CD4-positive, alpha-beta T cell treated with Interleukin-6 at 100 ng/mL for 8 hours (primary cell): ENCODE measurements at places on chromosomes 2 and 18.

DNA sequence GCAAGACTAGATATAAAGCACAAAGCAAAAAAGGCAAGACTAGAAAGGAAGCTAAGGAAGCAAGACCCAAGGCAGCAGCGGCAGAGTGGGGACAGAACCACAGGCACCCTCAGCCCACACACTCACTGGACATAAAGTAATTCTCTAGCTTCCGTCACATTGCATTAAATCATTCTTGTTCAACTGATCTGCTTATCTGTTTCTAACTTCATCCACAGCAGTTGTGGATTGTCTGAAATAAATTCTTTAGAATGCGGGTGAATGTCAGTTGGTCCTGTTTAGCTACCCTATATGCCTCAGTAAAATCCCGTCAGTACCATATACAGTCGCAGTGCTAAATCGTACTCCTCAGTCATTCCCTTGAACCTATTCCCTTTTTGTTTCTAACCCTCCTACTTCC lies 183.2 kb upstream of the SLC39A10 start:
- DNase-seq: no peak

DNA sequence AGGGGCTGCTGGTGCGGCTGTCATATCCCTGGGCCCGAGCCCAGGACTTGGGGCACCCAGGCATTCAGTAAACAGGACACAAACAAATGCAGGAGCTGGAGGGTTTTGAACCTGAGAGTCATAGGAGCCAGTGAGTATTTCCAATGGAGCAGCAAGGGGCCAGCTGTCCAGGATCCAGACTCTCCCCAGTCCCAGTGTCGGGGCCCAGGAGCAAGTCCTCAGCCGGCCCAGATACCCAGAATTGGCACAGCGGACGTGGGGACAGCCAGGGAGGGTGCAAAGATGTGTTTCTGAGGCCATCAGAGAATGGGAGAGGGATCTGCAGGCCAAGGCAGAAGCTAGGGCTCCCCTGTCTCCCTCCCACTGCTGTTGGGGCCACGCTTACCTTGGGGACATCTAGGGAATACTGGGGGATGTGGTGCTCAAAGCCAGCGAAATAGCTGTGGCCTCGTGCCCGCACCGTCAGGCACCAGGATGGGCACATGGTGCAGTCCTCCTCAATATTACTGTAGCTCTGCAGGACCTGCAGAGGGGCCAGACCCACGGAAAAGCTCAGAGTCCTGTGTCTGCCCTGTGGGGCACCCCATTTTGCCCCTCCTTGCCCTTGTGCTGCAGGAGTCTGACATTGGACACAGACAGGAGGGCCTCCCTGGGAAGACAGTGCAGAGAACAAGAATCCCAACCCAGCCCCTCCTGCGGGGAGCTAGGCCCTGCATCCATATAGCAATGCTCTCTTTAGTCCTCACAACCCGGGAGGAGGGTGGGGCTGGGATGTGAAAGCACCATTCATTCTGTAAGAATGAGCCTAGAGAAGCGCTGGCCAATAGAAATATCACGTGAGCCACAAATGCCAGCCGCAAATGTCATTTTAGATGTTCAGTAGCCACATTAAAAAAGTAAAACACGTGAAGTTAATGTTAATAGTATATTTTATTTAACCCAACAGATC lies 15.4 kb downstream of the CFAP65 start:
- DNase-seq: no peak

GRCh38 chr18:34397286-34397896 lies 172.7 kb upstream of the NOL4 start:
- no peak for DNase-seq

- no peak for DNase-seq
Measured at GRCh38 chr2:64727843-64728463, 74.2 kb upstream of the SERTAD2 start.

DNA sequence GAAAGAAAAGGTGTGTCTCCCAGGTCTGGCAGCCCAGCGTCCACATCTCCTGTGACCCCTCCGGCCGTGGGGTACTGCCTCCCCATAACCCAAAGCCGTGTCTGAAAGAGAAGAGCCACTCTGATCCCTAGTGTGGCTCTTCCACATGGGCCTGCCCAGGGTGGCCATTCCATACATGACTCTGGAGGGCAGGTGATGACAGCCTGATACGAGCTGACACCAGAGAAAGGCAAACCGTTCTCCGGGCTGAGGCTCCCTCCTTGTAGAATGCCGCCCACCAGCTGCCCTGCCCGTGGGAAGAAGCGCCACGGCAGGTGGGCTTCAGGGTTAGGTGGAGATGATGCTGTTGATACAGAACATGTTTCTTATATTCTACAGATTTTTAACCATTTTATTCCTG lies 451.6 kb upstream of the SALL3 start:
- DNase-seq: no peak

- no peak for DNase-seq
Measured at GRCh38 chr2:237997521-237997920, 30.7 kb downstream of the UBE2F start.

DNA sequence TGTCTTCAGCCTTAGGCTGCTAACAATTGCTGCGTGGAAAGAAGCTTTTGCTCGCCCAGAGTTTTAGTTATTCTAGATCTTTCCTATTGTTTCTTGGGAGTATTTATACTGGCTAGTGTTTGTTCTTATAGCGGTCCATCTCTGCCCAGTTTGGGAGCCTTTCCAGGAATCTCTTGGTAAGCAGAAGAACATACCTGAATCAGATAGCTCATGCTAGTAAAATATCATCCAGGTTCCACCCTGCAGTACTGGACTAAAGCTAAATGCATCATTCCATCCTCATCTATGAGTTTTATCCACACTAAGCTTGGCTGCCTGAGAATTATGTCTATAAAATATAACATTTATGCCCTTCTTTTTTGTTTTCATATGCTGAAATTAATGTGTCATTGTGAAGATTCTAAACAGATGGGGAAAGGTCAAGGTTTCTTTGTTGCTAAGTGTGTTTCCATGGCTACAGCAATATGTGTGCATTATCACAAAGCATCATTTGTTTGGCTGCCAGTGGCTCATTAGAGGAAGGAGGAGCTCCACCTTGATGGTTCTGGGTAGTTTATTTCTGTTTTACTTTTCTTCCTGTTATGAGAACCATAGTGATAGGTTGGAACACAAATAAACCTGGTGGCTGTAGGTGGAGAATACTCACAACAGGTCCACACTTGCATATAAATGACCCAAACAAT lies 182.8 kb downstream of the PIK3C3 start:
- DNase-seq: no peak

GRCh38 chr2:45373534-45373933 lies 237.5 kb downstream of the SRBD1 start:
- DNase-seq: no peak

DNA sequence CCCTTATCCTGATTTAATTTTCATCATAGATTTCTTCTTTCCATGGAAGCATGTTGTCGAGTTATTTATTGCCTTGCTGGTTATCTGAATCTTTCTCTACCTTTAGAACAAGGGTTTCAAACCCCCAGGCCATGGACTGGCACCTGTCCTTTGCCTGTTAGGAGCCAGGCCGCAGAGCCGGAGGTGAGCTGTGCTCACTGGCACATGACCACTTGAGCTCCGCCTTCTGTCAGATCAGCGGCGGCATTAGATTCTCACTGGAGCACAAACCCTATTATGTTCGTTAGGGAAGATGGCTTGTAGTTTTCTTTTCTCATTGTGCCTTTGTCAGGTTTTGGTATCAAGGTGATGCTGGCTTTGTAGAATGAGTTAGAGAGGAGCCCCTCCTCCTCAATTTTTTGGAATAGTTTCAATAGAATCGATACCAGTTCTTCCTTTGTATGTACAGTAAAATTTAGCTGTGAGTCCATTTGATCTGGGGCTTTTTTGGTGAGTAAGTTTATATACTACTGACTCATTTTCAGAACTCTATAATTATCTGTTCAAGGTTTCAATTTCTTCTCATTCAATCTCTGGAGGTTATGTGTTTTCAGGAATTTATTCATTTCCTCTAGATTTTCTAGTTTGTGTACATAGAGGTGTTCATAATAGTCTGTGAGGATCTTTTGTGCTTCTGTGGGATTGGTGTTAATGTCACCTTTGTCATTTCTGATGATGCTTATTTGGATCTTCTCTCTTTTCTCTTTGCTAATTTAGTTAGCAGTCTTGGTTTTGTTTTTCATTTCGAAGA lies 668.0 kb upstream of the FAM98A start:
- no peak for DNase-seq

GRCh38 chr18:62325806-62326645 lies 916 bp downstream of the TNFRSF11A start:
- no peak for DNase-seq

DNA sequence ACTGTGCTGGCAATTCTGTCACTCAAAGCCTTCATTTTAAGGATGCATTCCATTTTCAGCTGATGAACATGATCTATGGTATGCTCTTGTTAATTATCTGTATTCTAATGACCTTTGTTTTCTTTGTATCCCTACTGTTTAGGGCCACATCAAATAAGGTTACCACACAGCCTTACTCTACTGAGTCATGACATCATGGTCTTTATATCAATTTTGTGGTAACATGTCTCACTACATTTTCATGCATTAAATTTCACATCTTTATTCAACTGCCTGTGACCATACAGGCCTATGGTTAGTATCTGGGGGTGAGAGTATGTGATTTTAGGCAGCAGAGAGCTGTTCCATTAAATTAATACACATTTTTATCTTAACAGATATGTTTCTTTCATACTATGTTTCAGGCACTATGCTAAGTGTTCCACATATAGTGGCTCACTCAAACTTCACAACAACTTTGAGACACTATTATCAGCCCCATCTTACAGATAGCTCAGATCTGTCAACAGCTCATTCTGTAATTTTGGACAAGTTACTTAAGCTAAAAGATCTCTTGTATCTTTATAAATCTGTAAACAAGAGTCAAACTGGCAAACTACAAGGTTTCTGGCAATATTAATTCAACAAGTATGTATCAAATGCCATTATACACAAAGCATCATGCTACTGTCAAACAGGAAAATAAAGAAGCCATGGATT lies 18.0 kb downstream of the LRPPRC start:
- no peak for DNase-seq

DNA sequence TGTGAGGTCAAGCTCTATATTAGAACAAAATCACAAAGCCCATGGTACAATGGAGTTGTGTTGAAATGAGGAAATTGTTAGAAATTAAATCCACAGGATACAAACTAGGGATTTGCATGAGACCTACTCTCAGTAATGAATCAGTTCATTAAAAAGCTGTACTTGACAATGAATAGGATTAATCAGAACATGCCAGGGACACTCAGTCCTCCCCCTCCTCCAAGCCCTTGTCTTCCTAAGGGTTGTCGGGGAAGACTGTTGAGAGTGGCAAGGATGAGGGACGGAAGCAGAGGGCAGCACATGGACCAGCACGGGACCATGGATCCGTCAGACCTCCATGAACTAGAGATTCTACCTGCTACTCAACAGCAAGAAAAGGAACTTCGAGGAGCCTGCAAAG lies 39.8 kb downstream of the SPRED2 start:
- DNase-seq: no peak

DNA sequence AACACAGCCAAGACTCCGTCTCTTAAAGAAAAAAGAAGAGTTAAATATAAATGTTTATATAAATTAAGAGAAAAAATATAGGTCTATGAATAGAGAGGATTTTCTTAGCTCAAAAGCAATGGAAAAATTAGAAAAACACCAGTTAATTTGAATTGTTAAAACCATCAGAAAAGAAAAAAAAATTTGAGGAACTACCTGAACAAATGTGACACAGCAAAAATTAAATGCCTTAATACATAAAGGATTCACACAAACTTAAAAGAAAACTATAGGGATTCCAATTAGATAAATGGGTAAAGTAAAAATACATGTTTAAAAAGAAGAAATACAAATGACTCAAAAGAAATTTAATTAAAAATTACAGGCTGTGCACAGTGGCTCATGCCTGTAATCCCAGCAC lies 147.9 kb upstream of the DNMT3A start:
- no peak for DNase-seq

DNA sequence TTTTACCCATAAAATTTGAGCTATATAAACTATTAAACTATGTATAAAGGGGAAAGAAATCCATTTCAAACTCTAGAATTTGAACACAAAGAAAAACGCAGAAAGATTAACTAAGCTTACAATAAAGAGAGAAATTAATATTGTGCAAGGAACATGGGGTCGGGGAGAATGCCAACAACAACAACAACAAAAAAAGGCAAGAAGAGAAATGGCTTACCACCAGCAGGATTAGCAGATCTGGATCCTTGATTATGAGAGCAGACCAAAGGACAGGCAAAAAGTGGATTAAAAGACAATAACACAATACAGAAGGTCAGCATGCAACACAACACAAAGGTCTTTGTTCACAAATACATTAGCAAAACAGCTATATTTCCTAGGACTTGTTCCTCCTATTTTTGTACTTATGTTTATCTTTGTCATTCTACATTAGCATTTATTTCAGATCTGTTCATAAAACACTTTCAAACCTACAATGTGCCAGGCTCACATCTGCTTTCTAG lies 103.4 kb upstream of the RNU4ATAC start:
- DNase-seq: no peak

DNA sequence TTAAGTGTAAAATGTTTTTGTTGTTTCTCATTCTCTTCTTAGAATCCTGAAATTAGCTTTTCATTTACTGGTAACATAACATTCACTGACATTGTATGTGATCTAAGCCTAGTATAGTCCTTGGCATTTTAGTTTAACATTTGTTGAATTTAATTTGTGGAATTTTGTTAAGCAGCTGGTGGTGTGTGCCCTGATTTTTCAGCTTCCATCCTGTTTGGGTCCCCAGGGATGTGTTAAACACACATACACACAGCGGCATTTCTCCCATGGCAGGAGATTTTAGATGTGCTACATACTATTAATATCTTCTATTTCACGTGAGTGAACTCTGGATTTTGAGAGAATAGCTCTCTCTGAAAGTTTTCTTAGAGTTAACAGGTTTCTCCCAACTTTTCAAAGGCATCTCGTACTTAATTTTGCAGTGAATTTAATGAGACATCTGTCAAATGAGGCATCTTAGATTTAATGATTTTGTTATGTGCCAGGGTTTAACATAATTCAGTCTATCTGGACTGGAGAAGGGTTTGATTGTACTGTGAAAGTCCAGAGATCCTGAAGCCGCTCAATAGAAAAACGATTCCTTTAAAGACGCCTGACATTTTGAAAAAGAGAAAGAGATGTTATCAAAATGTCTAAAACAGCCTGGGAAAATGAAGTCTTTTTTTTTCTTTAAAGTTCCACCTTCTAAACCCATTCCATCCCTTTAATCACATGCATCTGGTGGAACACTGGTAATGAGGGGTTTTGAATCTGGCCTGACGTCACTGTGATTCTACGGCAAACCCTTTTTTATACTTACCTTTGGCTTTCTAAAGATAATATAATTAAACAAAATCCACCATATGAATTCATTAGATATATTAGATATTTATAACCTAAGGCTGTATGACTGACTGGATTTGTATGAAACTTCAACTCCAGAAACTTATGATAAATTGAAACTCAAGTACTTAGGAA lies 6.8 kb downstream of the PHLPP1 start:
- no peak for DNase-seq

GRCh38 chr18:58497845-58498244 lies 131.0 kb downstream of the ALPK2 start:
- DNase-seq: no peak

DNA sequence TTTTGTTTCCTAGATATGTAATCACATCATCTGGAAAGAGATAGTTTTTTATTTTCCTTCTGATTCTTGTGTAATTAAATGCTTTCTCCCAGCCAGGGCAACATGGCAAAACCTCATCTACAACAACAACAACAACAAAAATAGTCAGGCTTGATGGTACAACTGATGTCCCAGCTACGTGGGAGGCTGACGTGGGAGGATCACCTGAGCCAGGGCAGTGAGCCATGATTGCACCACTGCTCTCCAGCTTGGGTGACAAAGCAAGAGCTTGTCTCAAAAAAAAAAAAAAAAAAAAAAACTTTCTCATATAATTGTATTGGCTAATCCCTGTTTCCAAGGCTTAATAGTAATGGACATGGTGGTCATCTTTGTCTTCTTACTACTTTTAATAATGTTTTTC lies 26.4 kb upstream of the PGAP1 start:
- no peak for DNase-seq
